ENCODE measurements at places on chromosomes 11 and 22. TPM values are rescaled to one million over a fixed set of nuclear protein-coding genes. Genes with fewer than 3 reads are reported as not detected.

DNA sequence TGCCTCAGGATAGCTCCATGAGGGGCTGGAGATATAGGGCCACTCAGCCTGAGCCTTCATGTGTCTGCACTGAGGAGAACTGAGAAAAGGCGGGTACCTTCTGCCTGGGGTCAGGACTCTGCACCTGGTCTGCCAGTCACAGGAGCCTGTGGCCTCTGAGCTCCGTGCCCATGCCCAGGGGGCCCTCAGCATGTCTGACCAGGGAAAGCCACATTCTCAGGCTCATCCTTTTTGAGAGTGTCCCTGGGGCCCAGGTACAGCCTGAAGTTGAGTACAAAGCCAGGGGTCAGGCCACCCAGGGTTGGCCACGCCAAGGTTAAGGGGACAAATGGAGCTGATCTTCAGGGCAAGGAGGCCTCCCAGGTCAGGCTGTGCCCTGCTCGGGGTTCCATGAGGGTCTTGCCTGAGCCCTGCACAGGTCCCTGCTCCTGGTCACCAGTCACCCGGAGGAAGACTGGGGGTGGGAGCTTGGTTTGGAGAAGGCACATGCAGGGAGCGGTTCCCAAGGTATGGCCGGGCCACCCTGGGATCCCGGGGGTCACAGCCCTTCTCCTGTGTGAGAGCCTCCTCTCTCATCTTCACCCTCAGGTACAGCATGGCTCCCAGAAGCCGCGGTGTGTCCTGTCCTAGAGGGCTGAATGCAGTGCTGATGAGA is 6.0 kb downstream of the DENND6B start:
- DNase-seq = no peak

The OR2AG1 gene
- total RNA-seq = not detected

The DERL3 gene
- 0.17 TPM for total RNA-seq

The OR52E8 gene
- not detected for total RNA-seq
